ENCODE measurements at places on chromosomes 12 and 14.

GRCh38 chr14:53748691-53749090, 207.9 kb downstream of the BMP4 start:
- DNase-seq: no peak

DNA sequence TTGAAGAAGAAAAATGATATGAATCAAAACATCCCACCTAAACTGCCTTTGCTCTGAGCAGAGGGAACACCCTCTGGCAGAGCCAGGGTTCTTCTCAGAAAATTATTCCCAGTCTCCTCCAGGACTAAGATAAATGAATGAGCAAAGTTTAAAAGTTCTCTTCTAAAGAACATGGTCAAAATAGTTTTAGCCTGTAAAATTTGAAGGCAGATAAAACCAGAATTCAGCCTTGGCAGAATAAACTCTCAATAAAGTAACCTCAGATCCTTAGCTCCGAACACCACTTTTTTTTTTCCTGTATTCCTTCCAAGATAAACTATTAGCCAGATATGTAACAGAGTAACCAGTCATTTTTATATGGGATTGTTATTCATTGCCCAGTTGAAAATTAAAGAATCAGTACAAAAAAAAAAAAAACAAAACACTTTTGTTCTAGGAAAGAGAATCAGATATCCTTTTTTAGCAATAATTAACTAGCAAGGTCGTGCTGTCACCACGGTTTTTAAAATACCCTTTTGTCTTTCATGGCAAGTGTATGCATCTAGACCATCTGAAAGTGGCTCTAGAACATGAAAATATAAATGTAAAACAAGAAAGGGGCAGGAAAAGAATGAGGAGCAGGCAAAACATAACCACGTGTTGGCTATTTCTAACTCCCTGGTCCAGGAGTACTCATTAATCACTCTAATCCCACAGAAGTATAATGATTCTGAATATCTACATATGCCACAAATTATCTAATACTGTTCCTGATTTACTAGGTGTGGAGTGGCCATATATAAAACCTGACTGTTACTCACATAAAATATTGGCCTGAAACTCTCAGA, 60.8 kb downstream of the CAPZA3 start:
- no peak for DNase-seq

GRCh38 chr14:41642789-41643188, 36.1 kb downstream of the LRFN5 start:
- DNase-seq: no peak

GRCh38 chr12:125203145-125203765, 138.0 kb downstream of the AACS start:
- DNase-seq: no peak

DNA sequence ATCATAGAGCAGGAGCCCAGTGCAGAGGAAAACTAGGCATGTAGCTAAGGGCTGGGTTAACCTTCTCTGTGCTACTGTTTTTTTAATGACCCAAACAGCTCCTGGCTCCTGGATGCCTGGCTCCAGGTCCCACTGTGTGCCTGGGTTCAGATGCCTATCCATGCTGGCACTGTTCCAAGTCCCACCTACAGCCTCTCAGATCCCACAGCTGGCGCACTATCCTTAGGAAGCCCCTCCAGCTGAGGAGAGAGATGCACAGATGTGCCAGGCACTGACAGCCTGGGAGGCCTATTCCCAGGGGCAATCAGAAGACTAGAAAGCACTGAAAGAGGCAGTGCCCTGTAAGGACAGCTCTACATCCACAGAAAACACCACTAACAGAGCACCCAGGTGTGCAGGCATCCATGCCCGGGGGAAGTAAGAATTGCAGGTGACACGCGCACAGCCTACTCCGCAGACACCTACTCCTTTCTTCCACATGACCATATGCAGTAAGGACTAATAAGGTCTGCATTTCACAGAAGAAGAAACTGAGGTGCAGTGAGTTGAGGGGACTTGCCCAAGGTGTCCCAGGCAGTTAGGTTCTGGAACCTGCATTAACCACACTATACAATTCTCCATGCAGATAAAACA, 51.2 kb downstream of the PITPNM2 start:
- no peak for DNase-seq

GRCh38 chr12:18998343-18999261, 130.9 kb upstream of the PLEKHA5 start:
- DNase-seq: no peak

DNA sequence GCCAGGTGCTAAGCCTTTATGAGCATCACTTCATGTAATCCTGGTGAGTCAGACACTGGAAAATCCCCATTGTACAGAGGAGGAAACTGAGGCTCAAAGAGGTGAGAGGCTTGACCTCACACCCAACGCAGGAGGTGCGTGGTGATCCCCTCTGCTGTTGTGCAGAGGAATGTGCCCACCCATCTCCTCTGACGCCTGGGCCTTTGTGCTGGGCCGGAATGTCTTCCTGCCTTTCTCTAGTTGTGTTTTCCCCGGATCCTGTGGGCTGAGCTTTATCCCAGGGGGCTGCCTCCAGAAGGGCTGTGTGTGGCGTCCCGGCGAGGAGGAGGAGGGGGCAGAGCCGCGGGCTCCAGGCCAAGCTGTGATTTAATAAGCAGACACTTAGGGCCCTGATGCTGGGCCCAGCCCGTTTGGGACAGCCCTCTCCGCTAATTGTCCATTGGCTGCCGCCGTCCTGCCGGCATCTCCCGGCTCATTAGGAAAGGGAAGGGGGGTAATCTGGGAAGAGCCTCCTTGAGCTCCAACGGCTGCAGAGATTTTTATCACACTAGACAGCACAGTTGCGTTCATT, 653.6 kb downstream of the MED13L start:
- DNase-seq: no peak

- DNase-seq: no peak
These were observed 34.5 kb upstream of the FOS start for GRCh38 chr14:75244121-75244520.

DNA sequence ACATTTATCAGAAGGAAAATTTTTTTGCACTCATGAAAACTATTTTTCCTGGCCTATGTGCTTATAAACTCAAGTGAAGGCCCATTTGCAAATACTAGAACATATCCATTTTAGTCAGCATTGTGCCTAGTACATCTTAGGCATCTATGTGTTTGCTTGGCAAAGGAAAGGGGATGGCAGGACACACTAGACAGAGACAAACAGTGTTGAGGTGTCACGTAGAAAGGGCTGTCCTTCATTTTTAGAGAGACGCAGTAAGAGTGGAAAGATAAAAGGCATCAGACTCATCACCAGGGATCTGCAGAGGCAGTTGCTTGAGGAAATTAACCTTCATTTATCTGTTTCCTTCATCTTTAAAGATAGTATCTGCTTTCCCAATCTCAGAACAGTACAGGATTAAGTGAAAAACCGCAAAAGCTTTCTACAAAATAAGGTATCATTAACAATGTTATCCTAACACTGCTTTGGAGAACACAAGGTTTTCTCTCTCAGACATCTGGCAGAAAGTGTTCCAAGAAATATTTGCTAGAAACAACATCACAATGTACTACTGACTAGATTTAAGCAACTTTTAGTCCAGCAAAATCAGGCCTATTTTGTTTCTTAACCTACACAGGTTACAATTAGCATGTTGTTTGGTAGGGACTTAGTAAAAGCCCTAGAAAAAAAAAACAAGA, 2.0 kb downstream of the YBX3 start:
- no peak for DNase-seq

DNA sequence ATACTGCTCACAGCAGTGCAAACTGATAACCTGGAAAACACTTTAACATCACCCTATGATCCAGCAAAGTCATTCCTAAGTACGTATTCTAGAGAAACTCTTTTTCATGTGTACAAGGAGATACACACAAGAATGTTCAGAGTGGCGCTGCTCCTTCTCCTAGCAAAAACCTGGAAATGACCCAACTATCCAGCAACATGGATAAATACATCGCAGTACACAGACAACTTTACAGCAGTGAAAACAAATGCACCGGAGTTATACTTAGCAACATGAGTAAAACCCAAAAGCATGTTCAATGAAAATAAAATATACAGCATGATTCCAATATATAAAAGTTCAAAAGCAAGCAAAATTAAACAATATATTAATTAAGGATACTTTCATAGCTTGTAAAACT, 18.7 kb downstream of the SART3 start:
- no peak for DNase-seq

GRCh38 chr12:55612646-55613045, 24.0 kb upstream of the OR10P1 start:
- DNase-seq: no peak

- DNase-seq: no peak
These were observed 1.0 kb downstream of the ZC3H14 start for GRCh38 chr14:88563845-88564244.

- peak; percentile 85 for DNase-seq
These were observed 299.6 kb downstream of the PCNX1 start for GRCh38 chr14:71206766-71207371.

DNA sequence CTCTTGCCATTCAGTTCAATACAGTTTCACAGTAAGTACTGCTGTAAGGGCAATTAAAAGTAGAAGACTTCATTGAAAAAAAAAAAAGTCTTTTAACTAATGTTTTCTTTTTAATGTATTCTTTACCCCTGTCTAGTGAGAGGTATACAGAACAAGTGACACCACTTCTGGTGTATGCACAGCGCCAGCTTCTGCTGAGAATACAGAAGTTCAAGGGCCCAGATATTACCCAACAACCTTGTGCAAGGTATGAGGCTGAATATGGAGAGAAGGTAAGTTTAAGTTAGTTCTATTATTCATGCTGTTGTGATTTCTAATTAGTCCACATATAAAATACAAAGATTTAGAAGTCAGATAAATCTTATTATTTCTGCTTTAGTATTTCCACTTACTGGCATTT, 168.7 kb downstream of the CFAP54 start:
- DNase-seq: no peak

DNA sequence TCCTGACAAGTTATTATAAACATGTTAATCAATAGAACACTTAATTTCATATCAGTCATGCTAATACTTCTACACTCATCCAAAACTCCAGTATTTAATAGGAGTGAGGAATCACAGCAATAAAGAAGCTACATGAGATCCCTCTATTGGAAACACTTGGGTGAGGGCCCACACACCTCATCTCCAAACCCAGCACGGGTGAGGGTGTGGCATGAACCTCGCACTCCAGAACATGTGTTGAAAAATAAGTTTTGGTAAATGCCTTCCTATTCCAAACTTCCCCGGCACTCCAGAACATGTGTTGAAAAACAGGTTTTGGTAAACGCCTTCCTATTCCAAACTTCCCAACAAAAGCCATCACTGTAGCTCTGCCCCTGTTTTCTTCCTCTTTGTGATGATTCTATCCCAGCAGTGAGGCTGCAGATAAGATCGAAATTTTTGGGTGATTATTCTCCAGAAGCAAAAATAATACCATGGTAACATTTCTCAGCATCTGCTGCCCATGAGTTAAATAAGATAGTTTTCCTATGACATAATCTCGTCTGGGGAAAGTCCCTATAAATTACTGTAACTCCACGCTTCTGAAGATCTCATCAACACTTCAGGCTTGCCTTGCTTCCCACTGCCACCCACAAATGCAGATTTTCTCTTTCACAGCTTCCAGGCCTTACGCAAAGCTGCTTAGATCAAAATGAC, 24.4 kb upstream of the PTPRB start:
- DNase-seq: no peak

GRCh38 chr12:66603461-66603860, 75.4 kb downstream of the GRIP1 start:
- no peak for DNase-seq

GRCh38 chr14:68230202-68230949, 410.8 kb downstream of the RAD51B start:
- DNase-seq: no peak

DNA sequence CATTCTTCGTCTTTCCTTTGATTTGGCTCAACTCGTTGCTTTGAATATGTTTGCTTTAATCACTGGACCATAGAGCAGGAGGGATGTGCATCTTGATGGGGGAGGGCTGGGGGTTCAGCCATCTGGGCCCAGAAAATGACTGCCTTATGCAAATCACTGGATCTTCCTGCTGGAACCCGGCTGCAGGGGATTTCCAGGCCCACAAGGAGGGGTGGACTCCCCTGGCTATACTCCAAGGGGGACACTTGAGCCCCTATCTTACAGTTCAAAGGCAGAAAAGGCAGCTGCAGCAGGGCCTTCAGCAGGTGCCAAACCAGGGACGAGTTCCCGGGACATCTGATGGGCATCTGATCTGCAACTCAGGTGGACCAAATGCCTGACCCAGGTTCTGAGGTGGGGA, 122.5 kb downstream of the DICER1 start:
- DNase-seq: no peak

GRCh38 chr12:74431801-74432200, 105.8 kb upstream of the ATXN7L3B start:
- no peak for DNase-seq

DNA sequence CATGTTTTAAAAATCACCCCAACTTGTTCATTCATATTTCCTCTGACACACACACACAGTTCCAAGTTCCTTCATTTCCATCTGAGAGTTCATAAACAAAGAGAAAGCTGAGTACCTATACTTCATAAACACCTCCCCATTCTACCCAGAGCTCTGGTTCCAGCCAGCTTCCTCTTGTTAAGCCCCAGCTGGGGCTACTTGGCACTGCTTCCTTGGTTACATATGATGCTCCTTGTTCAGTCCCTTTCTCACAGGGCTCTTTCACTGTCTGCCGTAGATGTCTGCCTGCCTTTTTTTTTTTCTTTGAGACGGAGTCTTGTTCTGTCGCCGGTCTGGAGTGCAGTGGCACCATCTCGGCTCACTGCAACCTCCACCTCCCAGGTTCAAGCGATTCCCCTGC, 77.5 kb downstream of the COX16 start:
- no peak for DNase-seq

GRCh38 chr14:103416916-103417315, 31.7 kb downstream of the MARK3 start:
- peak; percentile 13 for DNase-seq

- DNase-seq: no peak
These were observed 21.0 kb downstream of the TMEM116 start for GRCh38 chr12:111991946-111992345.

- no peak for DNase-seq
These were observed 198.2 kb upstream of the RGS6 start for GRCh38 chr14:71734076-71734475.

GRCh38 chr12:26149968-26150500, 25.2 kb upstream of the BHLHE41 start:
- no peak for DNase-seq

DNA sequence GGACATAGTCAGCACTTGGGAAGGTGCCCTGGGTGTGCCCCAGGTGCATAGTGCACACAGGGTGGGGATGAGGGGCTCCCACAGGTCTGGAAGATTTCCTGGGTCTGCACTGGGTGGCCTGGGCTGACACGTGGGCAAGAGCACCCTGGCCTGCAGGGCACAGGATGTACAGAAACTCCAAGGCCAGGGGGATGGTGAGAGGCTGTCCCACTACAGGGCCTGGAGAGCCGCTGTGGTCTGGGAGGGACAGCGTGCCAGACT, 35.8 kb upstream of the PPP1R13B start:
- DNase-seq: no peak
